ENCODE measurements at places on chromosomes 7 and 10. TPM values are rescaled to one million over a fixed set of nuclear protein-coding genes. Genes with fewer than 3 reads are reported as not detected.

The PIP gene
- not detected for total RNA-seq

The VWC2 gene
- not detected for total RNA-seq

The MYL10 gene
- not detected for total RNA-seq

The ZNF853 gene
- total RNA-seq = 20.7 TPM

The ITGA8 gene
- total RNA-seq = 9.4 TPM

The TMEM196 gene
- not detected for total RNA-seq

The MKX gene
- total RNA-seq = 5.1 TPM

The FAM13C gene
- 21.5 TPM for total RNA-seq

The ELOVL3 gene
- not detected for total RNA-seq

The VAX1 gene
- total RNA-seq = not detected

The NME8 gene
- not detected for total RNA-seq

The PGAM2 gene
- total RNA-seq = 1.4 TPM

The PHYHIPL gene
- total RNA-seq = not detected

The EPHA1 gene
- total RNA-seq = 1.9 TPM

Data from uterus (tissue), 4 donors.